ENCODE measurements at places on chromosomes 16 and 17.

- DNase-seq: peak; percentile 55
Observed at GRCh38 chr17:56812901-56813388, 20.8 kb downstream of the C17orf67 start.

DNA sequence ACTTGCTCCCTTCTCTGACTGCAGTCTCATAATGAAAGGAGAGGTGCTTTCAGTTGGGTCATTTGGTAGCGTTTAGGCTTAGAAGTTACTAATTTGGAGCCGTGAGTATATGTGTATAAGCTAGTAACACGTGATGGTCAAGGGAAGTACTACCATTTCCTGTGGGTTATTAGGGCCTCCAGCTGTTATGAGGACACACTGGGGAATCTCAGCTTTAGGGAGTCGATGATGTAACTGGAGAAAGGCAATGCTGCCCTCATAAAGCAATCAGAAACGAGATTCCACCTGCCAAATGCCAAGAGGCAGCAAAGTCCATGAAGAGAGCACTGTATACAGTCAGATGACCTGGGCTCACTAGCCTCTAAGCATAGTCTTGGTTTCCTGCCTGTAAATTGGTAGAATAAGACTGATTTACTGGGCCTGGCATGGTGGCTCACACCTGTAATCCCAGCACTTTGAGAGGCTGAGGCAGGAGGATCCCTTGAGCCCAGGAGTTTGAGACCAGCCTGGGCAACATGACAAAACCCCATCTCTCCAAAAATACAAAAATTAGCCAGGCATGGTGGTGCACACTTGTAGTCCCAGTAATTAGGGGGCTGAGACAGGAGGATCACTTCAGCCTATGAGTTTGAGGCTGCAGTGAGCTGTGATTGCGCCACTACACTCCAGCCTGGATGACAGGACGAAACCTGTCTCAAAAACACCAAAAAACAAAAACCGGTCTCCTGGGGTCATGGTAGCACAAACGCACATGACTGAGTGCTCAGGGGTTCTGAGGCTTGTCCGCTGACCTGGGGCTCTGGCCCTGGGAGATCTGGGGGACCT lies 53.0 kb downstream of the SF3B3 start:
- no peak for DNase-seq

GRCh38 chr17:52158450-52159042 lies at the start of gene CA10:
TSS of gene CA10 (minus strand) at chr17:52158714.
- peak; percentile 24 for DNase-seq

- DNase-seq: no peak
Observed at GRCh38 chr17:11640463-11640814, 42.2 kb downstream of the DNAH9 start.

DNA sequence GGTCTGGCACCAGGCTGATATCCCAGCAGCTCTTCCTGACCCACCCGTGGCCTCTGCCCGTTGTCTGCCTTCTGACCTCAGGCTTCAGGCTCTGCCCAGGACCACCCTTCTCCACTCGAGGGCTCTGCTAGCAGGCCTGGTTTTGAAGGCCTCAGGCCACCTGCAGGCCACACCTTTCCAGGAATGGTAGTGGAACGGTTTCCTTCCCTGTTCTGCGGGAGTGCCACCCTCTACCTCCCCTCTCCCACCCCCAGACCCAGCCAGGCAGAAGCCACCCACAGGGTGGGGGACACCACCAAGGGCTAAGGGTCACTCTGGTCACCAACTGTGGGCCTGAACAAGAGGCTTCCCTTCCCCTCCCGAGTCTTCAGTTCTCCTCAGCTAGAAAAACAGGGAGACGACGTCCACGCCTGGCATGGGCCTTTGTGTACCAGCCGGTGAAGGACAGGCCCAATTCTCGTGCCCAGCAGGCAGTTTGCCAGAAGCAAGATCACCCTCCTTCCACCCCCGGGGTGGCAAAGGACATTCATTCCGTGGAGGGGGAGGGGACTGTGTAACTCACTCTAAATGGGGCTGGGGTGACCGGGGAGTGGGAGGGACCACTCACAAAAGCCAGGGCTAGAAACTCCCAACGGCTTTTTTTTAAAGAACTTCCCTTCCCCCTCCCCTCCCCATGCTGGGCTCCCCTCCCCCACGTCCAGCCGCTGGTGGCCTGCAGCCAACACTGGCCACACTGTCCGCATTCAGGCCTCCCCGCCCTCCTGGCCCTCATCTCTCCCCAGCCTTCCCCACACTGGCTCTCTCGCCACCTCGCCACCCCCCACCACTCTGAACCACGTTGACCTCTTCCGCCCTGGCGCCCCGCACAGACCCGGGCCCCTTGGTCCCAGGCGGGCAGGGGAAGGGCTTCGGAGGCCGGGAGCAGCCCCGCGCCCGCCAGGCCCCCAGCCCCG lies 7.7 kb downstream of the CBX4 start:
- DNase-seq: peak; percentile 70

- DNase-seq: peak; percentile 91
Observed at GRCh38 chr16:88264641-88265285, 118.0 kb upstream of the ZNF469 start.

Measured in right hindlimb (tissue), 1 donor.